ENCODE measurements at places on chromosomes 3 and 15.

DNA sequence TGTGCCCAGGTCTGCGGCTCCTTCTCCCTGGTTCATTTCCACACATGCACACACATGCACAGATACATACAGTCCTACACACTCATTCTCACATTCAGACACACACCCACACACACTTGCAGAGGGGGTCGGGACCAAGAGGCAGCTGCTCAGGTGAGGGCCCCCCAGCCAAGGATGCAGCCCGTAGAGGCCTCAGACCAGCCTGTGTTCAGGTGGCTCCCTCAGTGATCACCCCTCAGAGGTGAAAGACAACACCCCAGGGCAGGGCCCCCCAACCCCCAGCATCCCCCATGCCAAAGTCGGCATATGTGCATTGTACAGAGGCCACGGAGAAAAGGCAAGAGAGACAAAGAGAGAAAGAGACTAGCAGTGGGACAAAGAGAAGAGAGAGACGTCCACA lies 5.9 kb upstream of the CORO2B start:
- no peak for DNase-seq

DNA sequence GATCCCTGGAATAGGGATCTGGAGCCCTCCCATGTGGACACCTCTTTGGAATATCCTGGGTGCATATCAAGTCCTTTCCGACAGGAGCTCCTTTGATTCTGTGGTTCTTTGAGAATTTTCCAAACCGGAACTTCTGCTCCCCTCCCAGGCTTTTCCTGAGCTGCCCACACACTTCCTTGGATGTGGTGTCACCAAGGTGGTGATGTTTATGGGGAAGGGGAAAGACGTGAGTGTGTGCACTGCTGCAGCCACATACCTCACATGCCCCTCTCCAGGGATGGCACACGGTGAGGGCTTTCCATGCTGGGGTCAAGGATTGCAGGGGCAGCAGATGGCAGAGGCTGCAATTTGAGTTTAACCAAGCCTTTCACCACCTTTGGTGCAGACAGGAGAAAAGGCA lies 27.9 kb upstream of the PSTPIP1 start:
- DNase-seq: no peak

- DNase-seq: no peak
Measured at GRCh38 chr15:101353240-101353639, 58.2 kb upstream of the SNRPA1 start.

DNA sequence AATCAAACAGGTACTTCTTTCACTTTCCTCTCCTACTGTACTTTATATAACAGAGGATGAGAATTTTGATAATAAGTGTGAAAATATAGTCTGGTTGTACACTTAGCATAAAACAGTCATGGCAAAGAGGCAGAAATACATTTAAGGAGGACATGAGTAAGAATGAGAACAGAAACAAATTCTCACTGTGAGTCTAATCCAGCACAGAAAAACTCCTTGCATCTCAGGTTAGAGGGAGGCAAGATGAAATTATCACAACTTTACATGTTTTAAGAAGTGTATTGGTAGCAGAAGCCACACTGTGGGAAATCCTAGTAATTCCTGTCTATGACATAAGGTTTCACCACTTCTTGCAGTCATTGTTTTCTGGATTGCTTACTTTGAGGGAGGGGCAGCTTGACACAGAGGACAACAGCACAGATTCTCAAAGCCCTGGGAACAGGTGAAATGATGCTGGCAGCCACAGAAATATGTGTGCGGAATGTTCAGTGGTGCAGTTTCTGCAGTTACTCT lies 733.6 kb upstream of the GBE1 start:
- DNase-seq: no peak

GRCh38 chr15:32675466-32675865 lies 34.0 kb downstream of the SCG5 start:
- DNase-seq: no peak

GRCh38 chr15:98614681-98615080 lies 33.7 kb upstream of the IGF1R start:
- no peak for DNase-seq

GRCh38 chr3:197873329-197873728 lies 76.7 kb upstream of the RPL35A start:
- DNase-seq: no peak

DNA sequence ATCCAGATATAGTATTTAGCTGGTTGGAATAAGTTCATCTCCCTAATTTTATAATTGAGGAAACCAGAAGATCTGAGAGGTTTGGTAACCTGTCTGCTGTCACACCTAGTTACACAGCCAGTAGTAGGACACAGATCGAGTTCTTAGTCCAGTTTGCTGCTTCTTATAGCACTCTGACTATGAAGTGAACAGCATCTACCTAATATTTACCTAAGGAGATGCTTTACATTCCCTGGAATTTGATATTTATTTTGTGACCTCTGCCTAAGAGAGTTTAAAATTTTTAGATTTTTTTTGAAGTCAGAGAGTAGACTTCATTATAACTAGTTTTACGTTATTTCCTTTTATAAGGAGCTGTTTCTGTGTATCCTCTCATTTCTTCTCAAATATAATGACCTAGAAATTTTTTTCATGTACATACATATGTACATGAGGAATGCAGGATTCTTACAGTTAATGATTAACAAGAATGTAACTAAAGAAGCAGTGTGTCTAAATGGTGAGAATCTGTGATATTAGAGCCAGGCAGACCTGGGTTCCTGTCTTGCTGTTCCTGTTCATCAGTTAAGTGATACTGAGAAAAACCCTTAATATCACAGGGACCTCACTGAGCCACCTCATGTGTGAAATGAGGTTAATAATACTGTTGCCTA lies 4.3 kb downstream of the ARHGEF26 start:
- DNase-seq: no peak

DNA sequence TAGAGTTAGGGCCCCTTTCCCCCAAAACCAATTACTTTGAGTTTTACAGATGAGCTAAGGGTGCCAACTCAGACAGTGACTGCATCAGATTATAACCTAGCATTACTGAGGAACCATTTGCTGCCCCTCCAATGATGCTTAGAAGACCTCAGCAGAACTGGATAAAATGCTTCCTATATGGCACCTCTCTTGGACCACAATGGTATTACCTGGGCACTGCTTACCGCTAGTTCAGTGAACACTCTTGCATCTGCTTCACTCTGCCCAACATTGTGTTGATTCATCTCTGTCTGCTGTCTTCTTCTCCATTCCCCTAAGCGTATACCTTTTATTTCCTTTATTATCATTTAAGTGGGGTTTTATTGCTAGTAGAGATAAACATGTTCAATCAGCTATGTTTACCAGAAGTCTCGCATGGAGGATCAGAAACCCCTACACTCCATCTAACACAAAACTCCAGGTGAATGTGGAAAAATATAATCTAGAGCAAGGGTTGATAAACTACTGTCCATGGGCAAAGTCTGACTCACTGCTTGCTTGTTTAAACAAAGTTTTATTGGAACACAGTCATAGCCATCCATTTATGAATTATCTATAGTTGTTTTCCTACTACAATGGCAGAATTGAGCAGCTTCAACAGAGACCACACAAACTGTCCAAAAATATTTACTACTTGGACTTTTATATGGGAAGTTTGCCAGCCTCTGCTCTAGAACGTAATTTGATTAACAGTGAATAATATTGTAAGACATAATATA lies 100.2 kb upstream of the PTX3 start:
- DNase-seq: no peak

DNA sequence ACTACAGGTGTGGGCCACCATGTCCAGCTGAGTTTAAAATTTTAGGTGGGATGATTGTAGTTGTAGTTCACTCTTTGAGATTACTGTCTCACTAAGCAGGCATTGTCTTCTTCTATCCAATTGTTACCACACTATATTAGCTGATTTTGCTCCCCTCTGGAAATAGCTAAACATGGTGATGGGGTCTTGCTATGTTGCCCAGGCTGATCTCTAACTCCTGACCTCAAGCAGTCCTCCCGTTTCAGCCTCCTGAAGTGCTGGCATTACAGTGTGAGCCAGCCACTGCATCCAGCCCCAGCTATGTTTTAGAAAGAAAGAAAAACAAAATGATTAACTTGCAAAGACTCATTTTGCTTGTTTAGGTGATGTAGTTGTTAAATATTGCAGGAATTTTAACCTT lies 30.6 kb downstream of the YEATS2 start:
- DNase-seq: no peak

- no peak for DNase-seq
Measured at GRCh38 chr3:166713787-166714186, 666.3 kb downstream of the ZBBX start.

DNA sequence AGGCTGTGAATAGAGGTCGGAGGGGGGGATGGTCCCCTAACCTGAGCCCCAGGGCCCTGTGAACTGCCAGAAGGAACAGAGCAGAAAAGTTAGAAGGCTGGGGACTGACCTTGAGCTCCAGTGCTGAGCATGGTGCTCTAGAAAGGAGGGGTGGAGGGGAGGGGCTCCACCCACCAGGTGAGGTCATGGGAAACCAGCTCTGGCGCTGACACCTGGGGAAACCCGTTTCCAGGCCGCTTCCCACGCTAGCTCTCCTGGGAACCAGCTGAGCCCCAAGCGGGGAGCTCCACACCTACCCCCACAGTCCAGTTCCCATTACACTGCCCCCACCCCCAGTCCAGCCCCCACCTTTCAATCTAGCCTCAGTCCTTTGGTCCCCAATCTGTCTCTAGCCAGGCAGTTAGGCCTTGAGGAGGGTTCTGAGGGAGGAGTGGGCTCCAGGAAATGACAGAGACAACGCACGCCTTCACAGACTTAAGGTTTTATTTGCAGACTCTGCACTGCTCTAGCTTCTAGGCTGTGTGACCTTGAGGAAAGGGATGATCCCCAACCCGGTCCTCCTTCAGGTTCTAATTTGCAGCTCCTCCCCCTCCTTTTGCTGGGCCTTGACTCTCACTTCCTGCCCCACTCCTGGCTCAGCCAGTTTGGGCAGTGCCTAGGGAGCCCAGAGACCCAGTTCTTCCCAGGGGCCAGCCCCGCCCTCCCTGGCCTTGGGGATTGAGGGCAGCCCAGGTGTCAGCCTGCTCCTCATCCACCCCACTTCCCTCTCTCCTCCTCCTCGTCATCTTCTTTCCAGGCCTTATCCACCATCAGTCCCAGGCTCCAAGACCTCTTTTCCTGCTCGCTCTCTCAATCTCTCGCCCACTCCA lies 2.1 kb downstream of the RHOV start:
- no peak for DNase-seq

GRCh38 chr3:184186902-184187207 lies 856 bp downstream of the ABCF3 start:
- DNase-seq: no peak

DNA sequence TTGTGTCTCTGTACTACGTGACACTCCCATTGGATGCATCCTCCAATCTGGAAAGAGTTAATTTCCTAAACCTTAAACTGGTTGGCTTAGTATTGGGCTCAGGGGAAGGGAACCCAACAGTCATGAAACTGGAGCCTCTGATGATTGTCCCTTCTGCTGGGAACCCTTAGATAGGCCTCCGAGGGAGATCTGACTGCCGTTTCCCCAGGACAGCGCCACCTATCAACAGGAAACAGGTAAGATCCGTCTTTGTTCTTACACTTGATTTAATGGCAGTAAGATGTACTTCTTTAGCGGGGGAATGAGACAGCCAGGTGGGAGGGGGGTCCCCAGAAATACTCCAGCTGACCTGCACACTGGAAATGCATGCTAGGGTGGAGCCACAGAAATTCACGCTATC lies 1749.6 kb downstream of the SI start:
- DNase-seq: no peak

GRCh38 chr3:69671082-69671952 lies 67.9 kb upstream of the MITF start:
- no peak for DNase-seq

GRCh38 chr3:31829010-31829409 lies 152.1 kb downstream of the OSBPL10 start:
- DNase-seq: no peak

DNA sequence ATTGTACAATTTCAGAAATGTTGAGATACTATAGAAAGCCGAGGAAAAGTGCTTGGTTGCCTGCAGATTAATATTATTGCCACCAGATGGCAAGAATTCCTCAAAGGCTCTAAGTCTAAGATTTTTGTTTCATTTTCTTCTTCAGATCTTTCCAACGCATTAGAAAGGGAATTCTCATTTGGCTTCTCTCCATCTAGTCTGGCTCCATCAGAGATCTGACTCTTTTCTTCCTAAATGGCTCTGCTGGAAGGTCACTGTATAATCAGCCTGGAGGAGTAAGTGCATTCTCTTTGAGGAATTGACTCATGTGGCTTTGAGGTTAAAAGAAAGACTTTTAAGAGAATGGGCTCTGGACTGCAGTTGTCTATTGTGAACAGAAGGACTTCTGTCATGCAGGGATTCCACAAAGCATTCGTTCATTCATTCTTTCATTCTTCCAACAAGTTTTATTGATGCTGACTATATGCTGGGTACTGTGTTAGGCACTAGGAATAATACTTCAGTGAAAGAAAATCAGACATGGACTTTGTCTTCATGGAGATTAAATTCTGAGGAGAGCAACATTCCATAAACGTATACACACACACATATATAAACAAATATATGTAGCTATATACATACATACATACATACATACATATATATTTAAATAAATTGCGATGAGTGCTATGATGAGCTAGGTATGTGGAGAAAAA lies 55.3 kb downstream of the SLC28A2 start:
- DNase-seq: no peak

DNA sequence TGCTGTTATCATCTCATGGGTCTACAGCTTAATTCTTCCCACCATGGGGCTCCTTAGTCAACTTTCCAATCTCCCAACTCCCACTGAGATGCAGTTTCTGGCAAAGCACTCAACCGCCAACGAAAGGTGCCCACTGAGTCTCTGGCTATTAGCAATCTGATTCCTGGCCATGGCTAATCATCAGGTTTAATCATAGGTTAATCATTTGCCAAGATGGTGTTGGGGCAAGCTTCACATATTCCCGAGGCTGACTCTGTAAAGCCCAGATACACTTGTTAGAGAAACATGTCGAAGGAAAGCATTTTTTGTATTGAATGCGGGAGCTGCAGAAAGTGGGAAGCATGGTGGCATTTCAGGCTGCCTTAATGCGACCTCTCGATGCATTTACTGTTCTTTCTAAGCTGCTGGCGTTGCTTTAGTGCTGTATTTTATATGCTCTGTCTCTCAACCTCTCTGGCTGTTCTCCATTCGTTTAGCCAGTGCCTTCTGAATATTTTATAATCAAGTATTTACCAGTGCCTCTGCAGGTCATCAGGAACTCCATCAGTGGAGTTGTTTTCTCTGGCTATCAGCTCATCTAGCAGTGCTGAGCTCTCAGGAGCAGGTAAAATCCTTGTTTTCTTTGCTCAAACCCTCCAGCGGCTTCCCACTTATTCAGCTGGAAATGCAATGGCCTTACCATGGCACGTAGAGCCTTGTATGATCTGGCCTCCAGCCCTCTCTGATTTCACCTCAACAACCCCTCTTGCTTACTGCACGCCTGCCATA lies 67.0 kb downstream of the EDEM1 start:
- DNase-seq: no peak

- DNase-seq: no peak
Measured at GRCh38 chr15:73982222-73982962, 9.7 kb downstream of the STOML1 start.

- no peak for DNase-seq
Measured at GRCh38 chr15:100777821-100778220, 101.8 kb upstream of the ALDH1A3 start.

DNA sequence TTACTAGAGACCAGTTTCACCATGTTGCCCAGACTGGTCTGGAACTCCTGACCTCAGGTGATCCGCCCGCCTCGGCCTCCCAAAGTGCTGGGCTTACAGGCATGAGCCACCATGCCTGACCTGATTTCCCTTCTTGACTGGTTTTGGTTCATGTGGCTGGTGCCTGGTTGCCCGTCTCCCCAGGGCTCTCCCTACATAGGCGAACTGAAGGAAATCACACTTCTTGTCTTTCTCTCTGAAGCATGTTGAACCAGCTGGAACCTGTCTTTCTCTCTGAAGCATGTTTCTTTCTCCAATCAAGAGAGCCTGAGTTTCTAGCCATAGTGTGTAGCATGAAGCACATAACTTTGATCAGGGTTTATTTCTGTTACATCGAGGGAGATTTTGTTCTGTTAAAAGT lies 16.3 kb upstream of the SAMD7 start:
- DNase-seq: no peak

All from activated effector memory CD4-positive, alpha-beta T cell treated with Interleukin-2 at 50 U/mL for 16 hours (primary cell).